ENCODE measurements at places on chromosomes 7 and 10. TPM values are rescaled to one million over a fixed set of nuclear protein-coding genes. Genes with fewer than 3 reads are reported as not detected.

HMX2 gene
- total RNA-seq: 0.13 TPM

RBP3 gene
- not detected for total RNA-seq

LRRTM3 gene
- not detected for total RNA-seq

GARIN1A gene
- 0.45 TPM for total RNA-seq

C10orf53 gene
- total RNA-seq: not detected

GIMAP5 gene
- not detected for total RNA-seq

CYP26C1 gene
- total RNA-seq: not detected

CFAP46 gene
- 1.4 TPM for total RNA-seq

LRRC17 gene
- total RNA-seq: not detected

CH25H gene
- not detected for total RNA-seq

NUTM2B gene
- 0.33 TPM for total RNA-seq

UBTD1 gene
- 19.4 TPM for total RNA-seq

EBF3 gene
- total RNA-seq: 0.14 TPM

GPR22 gene
- total RNA-seq: not detected

FGFR2 gene
- 0.36 TPM for total RNA-seq

SDK1 gene
- total RNA-seq: 0.27 TPM

RELN gene
- 0.01 TPM for total RNA-seq

MYL7 gene
- total RNA-seq: not detected

SFTPA1 gene
- not detected for total RNA-seq

C7orf33 gene
- not detected for total RNA-seq

SHOC2 gene
- 17.5 TPM for total RNA-seq

All from A549 treated with CORT108297 at 1 μM for 4 hours (cell line).